ENCODE measurements at places on chromosomes 5 and 9.

GRCh38 chr5:137611794-137612435 is 112.8 kb upstream of the SPOCK1 start:
- no peak for DNase-seq

- DNase-seq: no peak
These were observed 45.3 kb upstream of the DPYSL3 start for GRCh38 chr5:147555176-147555575.

GRCh38 chr9:100426189-100426529 is 784 bp upstream of the MSANTD3 start:
- DNase-seq: no peak

GRCh38 chr9:105332471-105332870 is 88.0 kb downstream of the SLC44A1 start:
- no peak for DNase-seq

GRCh38 chr5:25905646-25906045 is 1132.7 kb downstream of the CDH9 start:
- DNase-seq: no peak

DNA sequence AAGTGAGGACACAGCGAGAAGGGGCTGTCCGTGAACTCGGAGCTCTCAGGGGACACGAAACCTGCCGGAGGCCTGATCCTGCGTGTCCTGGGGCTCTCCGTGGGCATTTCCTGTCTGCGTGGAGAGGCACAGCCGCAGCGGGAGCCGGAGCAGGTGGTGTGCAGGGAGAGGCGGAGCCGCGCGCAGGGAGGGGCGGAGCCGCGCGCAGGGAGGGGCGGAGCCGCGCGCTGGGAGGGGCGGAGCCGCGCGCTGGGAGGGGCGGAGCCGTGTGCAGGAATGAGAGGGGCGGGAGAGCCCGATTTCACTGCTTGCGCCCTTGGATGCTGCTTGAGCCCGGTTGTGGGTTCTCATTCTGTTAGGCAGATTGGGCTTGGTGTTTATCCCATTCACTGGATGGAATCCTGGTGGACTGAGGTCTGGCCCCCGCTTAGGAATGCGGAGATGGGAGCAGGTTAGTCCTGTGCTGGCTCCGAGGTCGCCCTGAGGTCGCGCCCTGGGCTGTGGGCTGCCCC is 26.7 kb downstream of the NDUFS6 start:
- no peak for DNase-seq

DNA sequence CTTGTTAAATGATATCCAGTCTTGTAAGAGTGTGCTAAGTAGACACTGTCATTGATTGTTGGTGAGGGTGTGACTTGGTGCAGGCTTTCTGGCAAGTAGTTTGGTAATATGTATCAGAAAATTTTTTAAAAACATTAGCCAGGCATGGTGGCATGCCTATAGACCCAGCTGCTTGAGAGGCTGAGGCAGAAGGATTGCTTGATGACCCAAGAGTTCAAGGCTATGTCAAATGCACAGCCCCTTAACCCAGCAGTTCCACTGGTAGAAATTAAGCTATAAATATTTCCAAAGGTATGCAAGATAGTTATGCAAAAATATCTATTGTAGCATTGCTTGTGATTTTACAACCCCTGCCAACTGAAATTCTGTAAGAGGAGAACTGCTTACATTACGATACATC is 24.2 kb downstream of the ZBTB43 start:
- DNase-seq: no peak

DNA sequence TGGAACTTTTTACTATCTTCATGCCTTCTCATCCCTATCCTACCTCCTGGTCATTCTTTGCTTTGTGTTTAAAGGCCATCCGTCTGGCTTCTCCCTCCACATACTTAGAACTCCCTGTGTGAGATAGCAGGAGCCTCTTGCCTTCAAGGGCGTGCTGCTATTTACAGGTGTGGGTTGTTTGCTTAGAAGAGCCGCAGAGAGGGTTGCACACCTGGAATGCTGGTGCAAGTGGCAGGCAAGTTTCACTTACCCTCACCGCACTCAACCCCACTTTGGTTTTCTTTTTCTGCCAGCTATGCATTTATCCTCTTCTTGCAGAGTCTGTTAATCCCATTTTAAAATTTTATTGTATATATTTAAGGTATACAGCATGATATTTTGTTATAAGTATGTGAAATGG is 12.6 kb downstream of the SKP2 start:
- no peak for DNase-seq

GRCh38 chr5:43038496-43038989 is 1.6 kb downstream of the ANXA2R start:
- DNase-seq: peak; percentile 58

- DNase-seq: no peak
These were observed 83.8 kb upstream of the STC2 start for GRCh38 chr5:173411791-173412555.

DNA sequence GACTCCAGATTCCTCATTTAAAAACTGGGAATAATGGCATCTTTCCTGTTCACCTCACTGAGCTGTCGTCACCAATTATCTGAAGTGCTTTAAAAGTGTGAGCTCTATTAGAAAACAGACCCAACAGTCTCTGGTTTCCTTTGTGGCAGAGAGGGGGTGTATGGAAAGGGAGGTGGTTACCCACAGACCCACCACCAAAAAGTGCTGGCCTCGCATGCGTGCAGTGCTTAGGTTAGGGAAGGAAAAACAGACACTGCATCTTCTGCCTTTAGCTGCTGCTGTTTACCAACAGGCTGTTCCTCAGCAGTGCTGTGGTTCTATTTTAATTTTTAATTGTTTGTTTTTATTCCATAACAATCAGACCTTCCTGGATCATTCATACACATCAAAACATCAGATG is 249.6 kb downstream of the PIK3R1 start:
- DNase-seq: no peak

- DNase-seq: no peak
These were observed 20.0 kb upstream of the GCNT1 start for GRCh38 chr9:76438841-76439588.

- no peak for DNase-seq
These were observed 17.6 kb downstream of the CAMK2A start for GRCh38 chr5:150271923-150272322.

DNA sequence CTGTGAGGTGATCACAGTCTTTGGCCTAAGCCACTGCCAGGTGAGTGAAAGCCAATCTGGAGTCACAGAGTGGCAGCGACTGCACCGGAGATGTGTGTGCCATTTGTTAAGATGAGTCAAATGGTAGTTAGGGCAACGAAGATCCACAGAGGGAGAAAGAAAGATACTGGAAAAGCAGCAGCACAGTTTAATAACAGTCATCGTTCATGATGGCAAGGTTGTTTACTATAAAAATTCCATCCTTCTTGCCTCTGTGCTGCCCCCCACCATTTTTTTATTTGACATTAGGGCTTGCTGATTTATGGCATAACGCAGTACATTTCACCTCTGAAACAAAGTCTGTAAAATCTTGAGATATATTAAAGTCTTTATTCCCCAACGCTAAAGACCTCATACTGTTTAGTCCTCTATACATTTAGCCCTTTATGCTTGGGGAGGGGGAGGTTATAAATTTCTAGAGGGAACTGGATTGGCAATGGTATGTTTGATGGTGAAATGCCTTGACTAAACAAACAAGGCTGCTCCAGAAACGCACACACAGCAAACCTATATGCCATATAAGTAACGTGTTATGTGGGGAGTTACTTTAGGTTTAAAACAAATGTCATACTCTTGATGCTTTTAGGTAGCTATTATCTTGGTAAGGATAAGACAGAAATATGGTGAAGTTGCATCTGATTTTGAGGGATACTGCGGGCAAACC is 55.8 kb upstream of the ABL1 start:
- no peak for DNase-seq

GRCh38 chr9:100662122-100662521 is 84.2 kb downstream of the CAVIN4 start:
- no peak for DNase-seq

DNA sequence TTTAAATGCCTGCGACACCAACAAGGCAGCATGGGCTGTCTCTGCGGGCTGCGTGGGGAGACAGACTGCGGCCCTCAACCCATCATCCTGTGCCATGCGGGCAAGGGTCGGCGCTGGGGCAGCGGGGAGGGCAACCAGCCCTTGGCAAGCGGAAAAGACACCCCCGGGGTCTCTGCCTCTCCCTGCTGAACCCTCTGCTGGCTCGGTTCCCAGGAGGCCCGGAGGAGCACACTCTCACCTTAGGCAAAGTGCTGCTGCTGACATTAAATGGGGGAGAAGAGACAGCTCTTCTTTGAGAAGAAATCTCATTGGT is 129.6 kb upstream of the PPP1R26 start:
- DNase-seq: no peak
